ENCODE measurements at places on chromosomes 12 and 14. TPM values are rescaled to one million over a fixed set of nuclear protein-coding genes. Genes with fewer than 3 reads are reported as not detected.
A peak's percentile ranks its signal among the peaks of the same experiment; 100 is the strongest.

Gene PKP2
- total RNA-seq: not detected

Gene SART3
- 98.6 TPM for total RNA-seq

- ATAC-seq: no peak
These were observed 1.4 kb downstream of the DUSP6 start for GRCh38 chr12:89350630-89351488.

DNA sequence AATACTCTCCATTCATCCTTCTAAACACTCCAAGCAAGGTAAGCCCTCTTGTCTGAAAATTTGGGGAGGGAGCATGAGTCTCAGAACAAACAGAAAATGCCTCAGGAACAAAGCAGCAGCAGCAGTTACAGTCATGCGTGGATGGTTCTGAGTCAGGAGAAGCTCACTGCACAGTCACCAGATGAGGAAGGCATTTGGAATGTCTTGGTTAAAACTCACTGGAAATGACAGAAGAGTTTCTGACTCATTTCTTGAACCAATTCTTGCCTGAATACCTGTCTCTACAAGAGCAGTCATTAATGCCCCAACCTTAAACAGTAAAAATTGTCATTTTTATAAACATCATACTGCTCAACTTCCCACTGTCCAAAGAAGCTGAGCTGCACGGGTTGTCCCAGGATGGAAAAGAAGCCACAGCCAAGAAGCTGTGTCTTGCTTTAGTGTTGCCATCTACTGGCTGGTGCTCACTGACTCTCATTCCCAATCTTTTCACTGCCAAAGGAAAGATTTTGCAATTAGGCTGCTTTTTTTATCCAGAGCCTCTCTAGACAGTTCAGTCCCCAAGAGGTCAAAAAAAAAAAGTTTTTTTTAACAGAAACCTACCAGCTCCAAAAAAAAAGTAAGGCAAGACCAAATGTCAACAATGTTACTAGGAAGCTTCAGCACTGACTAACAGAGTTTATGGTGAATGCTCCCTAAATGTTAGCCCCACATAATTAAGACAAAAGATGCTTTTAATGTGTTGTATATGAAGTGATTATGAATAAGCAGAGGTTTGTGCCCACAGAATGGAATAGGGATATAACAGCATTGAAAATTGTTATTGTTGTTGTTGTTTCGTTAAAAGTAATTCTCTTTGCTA is 40.4 kb downstream of the KICS2 start:
- peak; percentile 79 for ATAC-seq

GRCh38 chr12:68227356-68227755 is 1.7 kb upstream of the IL26 start:
- ATAC-seq: no peak

Gene RNASE7
- total RNA-seq: not detected

- ATAC-seq: no peak
These were observed 124.7 kb upstream of the PWP1 start for GRCh38 chr12:107560899-107561285.

Measured in activated T-helper 17 cell treated with anti-CD3 and anti-CD28 coated beads, Interleukin-2, amount 50 U/mL, for 72 hours (primary cell).